ENCODE measurements at places on chromosomes 1 and 21.

- no peak for DNase-seq
Observed at GRCh38 chr1:152047413-152047729, 10.6 kb upstream of the S100A11 start.

DNA sequence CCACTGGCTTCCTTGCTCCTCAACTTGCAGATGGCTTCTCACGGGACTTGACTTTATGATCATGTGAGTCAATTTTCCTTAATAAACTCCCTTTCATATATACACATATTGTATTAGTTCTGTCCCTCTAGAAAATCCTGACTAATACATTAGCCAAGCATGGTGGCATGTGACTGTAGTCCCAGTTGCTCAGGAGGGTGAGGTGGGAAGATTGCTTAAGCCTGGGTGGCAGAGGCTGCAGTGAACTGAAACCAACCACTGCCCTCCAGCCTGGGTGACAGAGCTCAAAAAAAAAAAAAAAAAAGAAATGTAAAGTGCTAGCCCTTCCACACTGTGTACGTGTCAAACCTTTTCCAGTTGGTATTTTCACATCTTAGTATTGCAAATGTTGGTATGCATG, 857.0 kb downstream of the LTN1 start:
- no peak for DNase-seq

DNA sequence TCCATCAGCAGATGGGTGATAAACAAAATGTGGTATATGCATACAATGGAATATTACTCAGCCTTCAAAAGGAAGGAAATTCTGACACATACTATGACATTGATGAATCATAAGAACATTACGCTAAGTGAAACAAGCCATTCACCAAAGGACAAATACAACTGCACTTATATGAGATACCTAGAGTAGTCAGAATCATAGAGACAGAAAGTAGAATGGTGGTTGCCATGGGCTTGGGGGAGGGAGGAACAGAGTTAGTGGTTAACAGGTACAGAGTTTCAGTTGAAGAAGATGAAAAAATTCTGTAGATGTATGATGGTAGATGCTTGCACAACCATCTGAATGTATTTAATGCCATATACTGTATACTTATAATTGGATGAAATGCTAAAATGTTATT, 39.1 kb upstream of the KCNK2 start:
- DNase-seq = no peak

DNA sequence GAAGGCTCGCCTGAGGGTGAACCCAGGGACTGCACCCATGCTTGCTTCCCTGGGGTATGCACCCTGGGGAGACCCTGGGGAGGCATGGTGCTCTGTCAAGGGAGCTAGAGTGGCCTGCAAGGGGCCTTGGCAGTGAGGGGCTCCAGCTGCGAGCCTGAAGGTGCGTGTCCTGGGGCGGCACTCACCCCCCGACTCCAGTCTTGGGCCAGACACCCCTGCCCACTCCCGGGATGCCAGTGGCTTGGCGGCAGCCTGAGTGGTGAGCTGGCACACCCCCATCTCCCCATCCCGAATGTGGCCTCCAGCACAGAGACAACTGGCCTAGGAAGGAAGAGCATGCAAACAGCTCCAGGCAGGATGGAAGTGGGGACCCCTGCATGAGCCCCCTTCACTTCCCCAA, 2.6 kb downstream of the SUMO3 start:
- no peak for DNase-seq
